ENCODE measurements at places on chromosomes 16 and 17. TPM values are rescaled to one million over a fixed set of nuclear protein-coding genes. Genes with fewer than 3 reads are reported as not detected.

DNA sequence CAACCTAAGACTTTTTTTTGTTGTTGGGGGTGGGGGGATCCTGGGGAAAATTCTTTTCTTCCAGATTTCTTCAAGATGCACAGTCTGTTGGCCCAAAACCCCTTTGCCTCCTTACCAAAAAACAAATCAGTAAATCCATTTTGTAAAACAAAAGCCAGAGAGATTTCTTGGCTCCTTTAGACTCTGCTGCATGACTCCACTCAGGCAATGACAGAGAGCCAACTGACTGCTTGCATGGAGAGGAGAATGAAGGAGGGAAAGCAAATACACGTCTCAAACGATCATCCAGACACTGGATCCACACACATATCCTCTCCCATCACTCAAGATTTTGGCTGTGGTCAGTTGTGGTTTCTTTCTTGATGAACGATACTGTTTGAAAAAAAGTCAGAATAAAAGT, 13.8 kb downstream of the COPRS start:
- DNase-seq = no peak
- no peaks in the 10 kb centered on the region for H3K36me3 ChIP-seq
- no peaks in the 10 kb centered on the region for H3K4me1 ChIP-seq
- no peak overlapping the region for H3K4me3 ChIP-seq

DNA sequence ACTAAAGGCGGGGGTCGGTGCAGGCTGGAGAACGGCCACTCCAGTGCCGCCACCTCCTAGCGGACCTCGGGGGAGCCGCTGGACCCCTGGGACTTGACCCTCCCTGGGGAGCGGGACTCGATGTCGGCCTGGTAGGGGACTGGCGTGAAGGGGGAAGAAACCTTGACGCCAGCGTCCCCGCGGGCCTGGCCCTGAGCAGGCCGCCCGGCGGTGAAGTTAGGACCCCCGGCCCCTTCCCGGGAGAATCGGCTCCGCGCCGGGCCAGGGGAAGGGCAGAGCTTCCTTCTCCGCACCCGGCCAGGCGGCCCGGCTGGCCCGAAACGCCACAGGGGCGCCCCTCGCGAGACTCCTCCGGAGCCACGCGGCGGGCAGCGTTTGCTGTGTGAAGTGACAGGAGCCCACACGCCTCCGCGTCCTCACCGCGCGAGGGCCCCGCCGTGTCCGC, 389 bp downstream of the DUS1L start:
- H3K4me3 ChIP-seq = peak overlapping the region; percentile 60
- no peaks in the 10 kb centered on the region for H3K27me3 ChIP-seq
- peak overlapping the region; percentile 23 for H3K27ac ChIP-seq
- H3K4me1 ChIP-seq = no peaks in the 10 kb centered on the region
- H3K36me3 ChIP-seq = peaks cover 4% of the 10 kb centered on the region

DNA sequence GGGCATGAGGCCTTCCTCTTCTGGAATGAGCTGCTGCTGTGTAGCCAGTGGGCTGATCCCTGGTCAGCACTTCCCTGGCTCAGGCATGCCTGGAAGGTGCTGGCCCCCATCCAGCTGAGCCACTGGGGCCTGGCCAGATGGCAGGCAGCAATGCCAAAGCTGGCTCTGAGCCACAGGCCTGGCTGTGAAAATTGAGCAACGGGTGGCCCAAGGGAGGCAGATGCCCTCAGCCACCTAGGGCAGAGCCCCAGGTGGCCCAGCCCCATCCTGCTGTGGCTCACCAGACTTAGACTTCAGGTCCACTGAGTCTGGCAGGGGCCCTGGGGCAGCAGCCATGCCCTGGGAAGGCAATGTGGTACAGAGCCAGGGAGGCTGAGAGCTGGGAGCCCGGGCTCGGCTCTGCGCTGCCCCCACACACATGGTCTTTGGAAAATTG, 8.5 kb upstream of the CRHR1 start:
- no peak overlapping the region for H3K27ac ChIP-seq
- no peaks in the 10 kb centered on the region for H3K36me3 ChIP-seq
- peak; percentile 85 for DNase-seq
- no peaks in the 10 kb centered on the region for H3K4me1 ChIP-seq
- H3K27me3 ChIP-seq = no peaks in the 10 kb centered on the region

GRCh38 chr16:78930561-78930960, 670.0 kb downstream of the MAF start:
- no peak overlapping the region for H3K27ac ChIP-seq
- no peak overlapping the region for H3K4me3 ChIP-seq
- H3K27me3 ChIP-seq = no peaks in the 10 kb centered on the region
- no peaks in the 10 kb centered on the region for H3K4me1 ChIP-seq
- no peaks in the 10 kb centered on the region for H3K36me3 ChIP-seq

DNA sequence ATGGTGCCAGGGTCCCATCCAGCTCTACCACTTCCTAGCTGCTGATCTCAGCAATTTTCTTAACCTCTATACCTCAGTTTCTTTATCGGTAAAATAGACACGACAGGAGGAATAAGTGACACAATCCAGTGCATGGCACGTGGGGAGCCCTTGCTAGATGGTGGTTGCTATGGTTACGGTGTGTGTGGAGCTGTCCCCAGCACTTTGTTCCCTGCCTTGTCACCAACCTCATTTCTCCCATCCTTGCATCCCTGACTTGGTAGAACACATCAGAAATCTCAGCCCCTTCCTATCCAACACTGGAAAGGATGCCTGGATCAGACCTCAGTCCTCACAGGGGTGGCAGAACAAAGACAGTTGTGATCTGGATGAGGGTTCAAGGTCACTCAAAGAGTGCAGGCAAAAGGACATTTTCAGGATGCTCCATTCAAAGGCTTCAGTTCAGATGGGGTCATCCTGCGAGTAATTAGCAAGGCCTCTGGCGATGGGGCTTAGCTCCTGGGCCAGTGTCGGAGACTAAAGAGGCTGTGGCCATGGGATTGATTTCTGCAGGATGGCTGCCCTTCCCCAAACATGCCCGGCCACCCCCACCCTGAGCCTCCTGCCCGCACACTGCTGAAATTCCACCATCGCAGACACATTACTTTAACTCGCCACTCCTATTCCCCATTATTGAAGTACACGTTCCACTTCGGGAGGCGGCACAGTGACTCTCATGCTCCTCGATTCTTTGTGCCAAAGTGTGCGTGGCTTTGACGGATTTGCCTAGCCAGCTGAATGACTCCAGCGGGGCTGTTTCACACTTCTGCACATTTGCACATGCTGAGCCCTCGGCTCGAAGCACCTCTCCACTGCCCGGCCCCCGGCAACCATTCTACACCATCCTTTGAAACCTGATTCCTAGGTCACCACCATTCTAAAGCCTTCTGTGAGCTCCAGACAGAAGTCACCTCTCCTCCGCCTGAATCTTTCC, 40.3 kb downstream of the WNT3 start:
- DNase-seq = peak; percentile 57
- no peaks in the 10 kb centered on the region for H3K36me3 ChIP-seq
- no peaks in the 10 kb centered on the region for H3K4me1 ChIP-seq
- H3K27me3 ChIP-seq = no peaks in the 10 kb centered on the region
- H3K4me3 ChIP-seq = no peak overlapping the region

DNA sequence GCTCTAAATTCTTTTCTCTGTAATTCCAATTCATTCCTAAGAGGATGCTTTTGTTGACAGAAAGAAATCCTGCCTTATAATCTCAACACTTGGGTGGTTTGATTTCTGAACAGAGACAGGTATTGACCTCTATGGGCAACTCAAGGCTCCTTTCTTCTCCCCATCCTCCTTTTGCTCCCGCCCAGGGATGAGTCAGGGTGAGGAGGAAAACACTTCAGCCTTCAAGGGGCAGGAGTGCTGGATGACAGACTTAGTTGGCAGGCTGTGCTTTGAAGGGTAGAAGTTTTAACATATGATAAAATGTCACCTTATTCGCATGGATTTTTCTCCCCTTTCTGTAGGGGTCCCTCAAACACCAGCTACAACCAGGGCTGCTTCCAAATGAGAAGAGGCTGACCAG, 16.7 kb upstream of the TOM1L1 start:
- H3K27me3 ChIP-seq = no peaks in the 10 kb centered on the region
- H3K27ac ChIP-seq = no peak overlapping the region
- no peaks in the 10 kb centered on the region for H3K36me3 ChIP-seq
- H3K4me3 ChIP-seq = no peak overlapping the region
- DNase-seq = no peak
- no peaks in the 10 kb centered on the region for H3K4me1 ChIP-seq

GRCh38 chr17:38425031-38425430, 3.2 kb upstream of the ARHGAP23 start:
- no peaks in the 10 kb centered on the region for H3K36me3 ChIP-seq
- no peaks in the 10 kb centered on the region for H3K27me3 ChIP-seq
- H3K27ac ChIP-seq = peak overlapping the region; percentile 14
- H3K4me1 ChIP-seq = no peaks in the 10 kb centered on the region

- no peaks in the 10 kb centered on the region for H3K27me3 ChIP-seq
- no peak overlapping the region for H3K4me3 ChIP-seq
- peak; percentile 35 for DNase-seq
- H3K27ac ChIP-seq = no peak overlapping the region
- H3K4me1 ChIP-seq = no peaks in the 10 kb centered on the region
Measured at GRCh38 chr17:45138911-45139532, 3.5 kb downstream of the ACBD4 start.

GRCh38 chr17:37643869-37644268, 623 bp upstream of the DDX52 start:
- no peaks in the 10 kb centered on the region for H3K36me3 ChIP-seq
- DNase-seq = no peak
- no peaks in the 10 kb centered on the region for H3K27me3 ChIP-seq
- peak overlapping the region; percentile 23 for H3K4me3 ChIP-seq
- H3K4me1 ChIP-seq = no peaks in the 10 kb centered on the region

- peak within 1 kb of the TSS; percentile 83 for H3K27ac ChIP-seq
- no peaks in the 10 kb centered on the region for H3K36me3 ChIP-seq
- DNase-seq = peak; percentile 91
- H3K4me1 ChIP-seq = no peaks in the 10 kb centered on the region
Measured at GRCh38 chr16:4315186-4316107, at the start of gene GLIS2. Gene GLIS2, plus strand, starts transcription at chr16:4316067. Its CDS starts 16,214 bp downstream, at chr16:4332281.

- H3K4me3 ChIP-seq = no peak overlapping the region
- H3K27ac ChIP-seq = no peak overlapping the region
- H3K4me1 ChIP-seq = no peaks in the 10 kb centered on the region
- no peaks in the 10 kb centered on the region for H3K36me3 ChIP-seq
Measured at GRCh38 chr16:77063676-77064016, 127.3 kb upstream of the MON1B start.

GRCh38 chr16:23917621-23918020, 81.8 kb downstream of the PRKCB start:
- no peaks in the 10 kb centered on the region for H3K4me1 ChIP-seq
- H3K4me3 ChIP-seq = no peak overlapping the region
- H3K27ac ChIP-seq = no peak overlapping the region
- DNase-seq = no peak
- H3K36me3 ChIP-seq = no peaks in the 10 kb centered on the region

DNA sequence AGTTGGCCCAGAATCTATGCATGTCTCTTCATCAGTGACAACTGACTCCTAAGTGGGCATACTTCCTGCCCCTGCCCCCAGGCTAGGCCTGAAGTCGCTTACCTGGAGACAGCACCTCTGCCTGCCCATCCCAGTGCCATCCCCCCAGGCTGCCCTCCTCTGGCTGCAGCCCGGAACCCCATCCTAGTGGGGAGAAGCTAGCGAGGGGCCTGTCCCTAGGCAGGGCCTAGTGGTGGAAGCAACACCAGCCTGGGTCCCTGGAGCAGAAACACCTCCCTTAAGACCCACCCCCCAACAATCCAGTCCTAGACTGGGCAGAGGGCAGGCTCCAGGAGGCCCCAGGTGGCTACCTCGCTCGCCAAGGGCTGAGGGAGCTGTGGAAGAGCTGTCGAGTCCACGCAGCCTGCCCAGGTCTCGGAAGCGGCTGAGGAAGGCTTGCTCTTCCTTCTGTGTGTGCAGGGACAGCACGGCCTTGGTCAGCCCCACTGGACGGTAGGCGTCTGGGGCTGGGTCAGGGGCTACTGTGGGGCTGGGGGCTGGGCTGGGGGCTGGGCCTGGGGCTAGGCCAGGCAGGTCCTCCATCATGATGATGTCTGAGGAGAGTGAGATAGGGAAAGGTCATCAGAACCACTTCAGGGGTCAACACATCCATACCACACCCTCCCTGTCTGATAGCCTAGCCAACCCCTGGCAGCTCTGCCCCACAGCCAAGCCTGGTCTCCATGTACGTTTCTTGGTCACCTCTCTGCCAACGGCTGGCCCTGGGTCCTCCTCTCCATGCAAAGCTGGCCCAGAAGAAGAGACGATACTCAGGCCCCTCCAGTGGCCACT, 7.6 kb downstream of the PER1 start:
- no peaks in the 10 kb centered on the region for H3K4me1 ChIP-seq
- H3K27ac ChIP-seq = no peak overlapping the region
- peaks cover 7% of the 10 kb centered on the region for H3K36me3 ChIP-seq
- no peak for DNase-seq
- H3K27me3 ChIP-seq = no peaks in the 10 kb centered on the region
- H3K4me3 ChIP-seq = no peak overlapping the region

Gene ST6GALNAC1
- total RNA-seq = 2.3 TPM

Gene LITAFD
- total RNA-seq = not detected

Gene SERPINF2
- total RNA-seq = 15.1 TPM

Gene TRIM25
- total RNA-seq = 38.0 TPM

Gene TBC1D28
- not detected for total RNA-seq

Gene MMP2
- 261 TPM for total RNA-seq

Gene CKLF
- 23.4 TPM for total RNA-seq

Gene MYH13
- not detected for total RNA-seq

Gene MT3
- total RNA-seq = 1.6 TPM

Data from aorta (tissue), 5 donors.